ENCODE measurements at places on chromosomes 5 and 9. TPM values are rescaled to one million over a fixed set of nuclear protein-coding genes. Genes with fewer than 3 reads are reported as not detected.

The GAPVD1 gene
- total RNA-seq, result 54.8 TPM

The FBP2 gene
- total RNA-seq, result not detected

The PRLR gene
- 13.3 TPM for total RNA-seq

The ACER2 gene
- 3.9 TPM for total RNA-seq

DNA sequence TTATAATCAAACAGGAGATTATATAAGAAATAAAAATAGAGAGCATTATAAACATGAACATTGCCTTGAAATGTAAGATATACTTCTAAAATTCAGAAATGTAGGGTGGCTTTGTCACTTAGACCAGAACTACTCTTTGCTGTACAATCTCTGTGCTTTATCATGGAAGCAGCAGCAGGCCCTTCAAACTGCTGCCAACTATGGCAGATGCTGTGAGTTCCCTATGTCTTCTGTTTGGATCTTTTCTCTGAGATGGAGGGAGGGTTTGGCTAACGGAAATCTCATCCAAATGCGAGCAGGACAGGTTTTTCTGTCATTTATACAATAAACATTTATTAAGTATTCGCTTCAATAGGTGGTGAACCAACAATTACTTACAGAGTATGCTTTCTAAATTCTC is 34.8 kb upstream of the RICTOR start:
- no peak for DNase-seq

All from vagina (tissue), 2 donors.